ENCODE measurements at places on chromosomes 7 and 10.

- no peak for DNase-seq
Observed at GRCh38 chr10:7819121-7819460, 786 bp downstream of the TAF3 start.

- no peak for DNase-seq
Observed at GRCh38 chr10:11073410-11073809, 55.7 kb downstream of the CELF2 start.

- DNase-seq, result no peak
Observed at GRCh38 chr7:26653430-26654399, 210.7 kb downstream of the SKAP2 start.

GRCh38 chr7:70040970-70041766 is 442.9 kb downstream of the AUTS2 start:
- no peak for DNase-seq

- DNase-seq, result no peak
Observed at GRCh38 chr7:146661929-146662328, 545.3 kb downstream of the CNTNAP2 start.
